ENCODE measurements at places on chromosomes 11 and 22. TPM values are rescaled to one million over a fixed set of nuclear protein-coding genes. Genes with fewer than 3 reads are reported as not detected.

GRCh38 chr11:129287920-129288319, 87.7 kb upstream of the BARX2 start:
- no peaks in the 10 kb centered on the region for H3K4me1 ChIP-seq
- no peak overlapping the region for H3K27ac ChIP-seq

- no peak overlapping the region for H3K4me3 ChIP-seq
- H3K4me1 ChIP-seq = peaks cover 80% of the 10 kb centered on the region
- no peaks in the 10 kb centered on the region for H3K36me3 ChIP-seq
- no peak for DNase-seq
- no peaks in the 10 kb centered on the region for H3K27me3 ChIP-seq
Observed at GRCh38 chr11:10655227-10655626, 38.3 kb downstream of the IRAG1 start.

DNA sequence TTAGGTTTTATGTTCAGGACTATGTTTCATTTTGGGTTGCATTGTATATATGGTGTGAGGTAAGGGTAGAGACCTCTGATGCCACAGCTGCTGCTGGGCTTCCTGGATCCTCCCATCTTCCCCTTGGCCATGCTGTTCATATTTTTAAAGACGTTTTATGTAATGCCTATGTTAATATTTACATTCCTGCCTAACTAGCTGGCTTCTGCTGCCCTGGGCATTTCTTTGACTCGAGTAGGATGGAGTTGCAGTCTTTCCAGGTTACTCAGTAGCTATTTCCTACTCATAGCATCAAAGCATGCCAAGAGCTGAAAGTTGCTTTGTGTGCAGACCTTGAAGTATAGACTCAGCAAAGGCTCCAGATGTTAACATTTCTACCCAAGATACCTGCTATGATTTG, 220.5 kb upstream of the CADM1 start:
- no peaks in the 10 kb centered on the region for H3K36me3 ChIP-seq
- H3K27ac ChIP-seq = no peak overlapping the region
- no peaks in the 10 kb centered on the region for H3K4me1 ChIP-seq
- no peak overlapping the region for H3K4me3 ChIP-seq
- no peak for DNase-seq

DNA sequence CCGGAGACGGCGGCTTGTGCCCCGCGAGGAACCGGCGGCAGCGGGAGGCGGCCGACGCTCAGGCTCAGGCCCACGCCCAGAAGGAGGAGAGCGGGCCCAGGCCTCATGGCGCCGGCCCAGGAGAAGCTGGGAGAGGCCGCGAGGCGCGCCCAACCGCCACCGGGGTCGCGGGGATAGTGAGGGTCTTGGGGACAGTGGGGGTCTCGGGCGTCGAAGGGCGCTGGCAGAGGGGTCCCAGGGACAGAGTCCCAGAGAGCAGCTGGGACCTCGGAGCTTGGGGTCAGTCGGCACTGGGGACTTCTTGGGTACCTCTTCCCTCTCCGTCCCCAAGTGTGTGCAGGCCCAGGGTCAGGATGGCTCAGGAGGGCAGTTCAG, at the start of gene PKDREJ:
TSS of gene PKDREJ (minus strand) at position 128 of the 375 bp plus-strand sequence. CDS start at position 107, 21 bp downstream.
- H3K27ac ChIP-seq = no peak within 1 kb of the TSS
- no peak within 1 kb of the TSS for H3K4me3 ChIP-seq
- DNase-seq = no peak
- peaks cover 13% of the 10 kb centered on the region for H3K27me3 ChIP-seq
- H3K4me1 ChIP-seq = peaks cover 9% of the 10 kb centered on the region

DNA sequence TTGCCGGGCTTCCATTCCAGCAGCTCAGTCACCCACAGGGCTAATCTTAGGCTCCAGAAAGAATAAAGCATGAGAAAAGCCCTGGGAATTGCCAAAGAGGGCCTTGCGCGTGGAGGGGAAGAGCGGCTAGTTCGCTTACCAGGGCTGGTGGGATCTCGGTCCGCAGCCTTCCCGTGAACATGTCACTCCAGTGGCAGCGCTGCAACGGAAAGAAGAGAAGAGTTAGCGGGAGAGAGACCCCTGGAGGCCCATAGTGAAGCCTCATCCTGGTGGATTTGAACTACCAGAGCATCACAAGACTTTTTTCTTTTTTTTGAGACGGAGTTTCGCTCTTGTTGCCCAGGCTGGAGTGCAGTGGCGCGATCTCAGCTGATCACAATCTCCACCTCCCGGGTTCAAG, 18.0 kb downstream of the RANGAP1 start:
- H3K27ac ChIP-seq = no peak overlapping the region
- no peaks in the 10 kb centered on the region for H3K4me1 ChIP-seq
- peaks cover 95% of the 10 kb centered on the region for H3K36me3 ChIP-seq
- no peaks in the 10 kb centered on the region for H3K27me3 ChIP-seq
- H3K4me3 ChIP-seq = no peak overlapping the region

DNA sequence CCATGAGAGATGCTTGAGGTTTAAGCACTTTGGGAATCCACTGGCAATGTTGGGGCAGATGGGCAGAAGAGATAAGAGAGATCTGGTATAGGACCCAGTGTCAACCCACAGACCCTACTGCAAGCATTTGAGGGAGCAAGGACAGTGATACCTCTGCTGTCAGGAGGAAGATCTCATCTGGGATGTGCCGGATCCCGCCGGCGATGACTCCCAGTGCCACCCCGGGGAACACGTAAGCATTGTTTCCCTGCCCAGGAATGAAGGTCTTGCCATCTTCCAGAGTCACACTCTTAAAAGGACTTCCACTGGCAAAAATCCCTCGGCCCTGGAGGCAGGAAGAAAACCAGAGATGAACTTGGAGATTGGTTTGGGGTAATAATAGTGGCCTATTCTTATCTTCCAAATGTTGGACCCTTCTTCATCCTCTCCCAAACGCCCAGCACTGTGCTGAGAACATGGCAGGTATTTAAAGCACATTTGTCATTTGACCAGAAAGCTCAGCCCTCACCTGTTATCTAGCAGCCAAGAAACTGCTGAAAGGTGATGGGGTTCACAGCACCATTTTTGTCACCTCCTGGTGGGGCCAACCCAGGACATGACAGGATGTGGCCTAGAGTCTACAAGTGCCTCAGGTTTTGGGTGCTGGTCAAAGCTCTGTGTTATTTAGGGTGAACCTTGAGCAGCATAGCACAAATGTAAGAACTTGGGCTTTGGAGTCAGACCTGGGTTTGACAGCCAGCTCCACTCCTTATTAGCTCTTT, 71.7 kb downstream of the CCDC81 start:
- no peak overlapping the region for H3K4me3 ChIP-seq
- H3K4me1 ChIP-seq = no peaks in the 10 kb centered on the region
- no peaks in the 10 kb centered on the region for H3K36me3 ChIP-seq
- H3K27me3 ChIP-seq = no peaks in the 10 kb centered on the region
- no peak overlapping the region for H3K27ac ChIP-seq

OR8G5 gene
- total RNA-seq = 0.58 TPM

- no peak for DNase-seq
- H3K36me3 ChIP-seq = no peaks in the 10 kb centered on the region
- no peak overlapping the region for H3K27ac ChIP-seq
- no peak overlapping the region for H3K4me3 ChIP-seq
- peaks cover 11% of the 10 kb centered on the region for H3K4me1 ChIP-seq
Observed at GRCh38 chr11:8766043-8766987, 83.7 kb downstream of the RPL27A start.

GNAZ gene
- total RNA-seq = 3.0 TPM

UBQLN3 gene
- total RNA-seq = 0.14 TPM

DNA sequence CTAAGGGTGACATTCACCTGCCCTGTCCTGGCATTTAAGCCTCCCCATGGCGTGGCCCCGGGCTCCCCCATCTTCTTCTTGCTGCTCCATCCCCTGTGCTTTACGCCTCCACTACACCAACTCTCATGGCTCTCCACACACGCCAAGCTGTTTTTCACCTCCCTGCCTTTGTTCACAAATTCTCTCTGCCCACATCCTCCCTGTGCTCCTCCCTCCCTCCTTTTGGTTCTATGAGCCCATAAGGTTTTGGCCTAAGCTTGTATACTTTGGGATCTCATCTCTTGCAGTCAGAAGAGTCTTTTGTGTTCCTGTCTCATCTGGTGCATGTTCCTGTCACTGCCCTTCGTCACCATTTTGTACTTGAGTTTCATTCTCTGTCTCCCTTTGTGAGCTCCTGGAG, 4.6 kb upstream of the DNAL4 start:
- no peak for DNase-seq
- no peak overlapping the region for H3K4me3 ChIP-seq
- peaks cover 18% of the 10 kb centered on the region for H3K27me3 ChIP-seq
- H3K36me3 ChIP-seq = no peaks in the 10 kb centered on the region
- peaks cover 4% of the 10 kb centered on the region for H3K4me1 ChIP-seq

- H3K27me3 ChIP-seq = no peaks in the 10 kb centered on the region
- H3K27ac ChIP-seq = no peak overlapping the region
- H3K4me3 ChIP-seq = no peak overlapping the region
- peaks cover 23% of the 10 kb centered on the region for H3K4me1 ChIP-seq
Observed at GRCh38 chr11:44559207-44559939, 6.1 kb upstream of the CD82 start.

TRIM49 gene
- not detected for total RNA-seq

BAIAP2L2 gene
- total RNA-seq = 0.29 TPM

DNA sequence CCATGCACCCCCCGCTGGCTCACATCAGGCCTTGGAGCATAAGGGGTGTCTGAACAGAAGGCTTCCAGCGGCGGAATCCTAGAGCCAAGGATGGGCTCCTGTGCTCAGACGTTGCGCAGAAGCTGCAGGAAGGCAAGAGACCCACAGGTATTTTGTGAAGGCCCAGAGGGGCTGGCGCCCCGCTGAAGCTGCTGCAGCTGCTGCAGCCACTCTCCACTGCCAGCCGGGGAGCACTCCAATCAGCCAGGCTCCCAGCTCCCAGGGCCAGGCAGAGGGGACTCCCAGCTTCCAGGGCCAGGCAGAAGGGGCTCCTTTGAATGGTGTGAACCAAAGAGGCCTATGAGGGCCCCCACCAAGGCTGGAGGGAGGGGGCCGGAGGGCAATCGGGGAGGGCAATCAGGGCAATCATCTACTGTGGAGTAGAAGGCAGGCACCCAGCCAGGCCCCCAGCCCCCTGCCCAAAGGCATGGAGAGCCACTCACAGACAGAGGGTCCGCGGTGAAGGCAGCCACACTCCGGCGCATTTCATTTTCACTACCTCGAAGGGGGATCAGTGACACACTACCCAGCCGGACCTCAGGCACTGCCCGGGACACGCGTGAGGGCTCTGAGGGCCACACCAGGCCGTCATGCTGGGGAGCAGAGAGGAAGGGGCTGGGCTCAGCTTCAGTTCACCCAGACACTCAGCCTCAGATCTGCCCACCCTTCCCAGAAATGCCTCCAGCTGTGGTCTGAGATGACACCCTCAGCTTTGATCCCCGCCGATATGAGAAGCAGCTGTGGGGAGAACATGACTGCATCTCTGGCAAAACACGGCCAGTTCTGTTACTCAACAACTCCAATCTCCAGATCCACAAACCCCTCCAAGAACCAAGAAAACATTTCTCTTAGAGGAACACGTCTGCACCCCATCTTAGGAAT, 11.6 kb upstream of the PDE2A start:
- peak overlapping the region; percentile 74 for H3K27ac ChIP-seq
- peaks cover 71% of the 10 kb centered on the region for H3K36me3 ChIP-seq
- DNase-seq = no peak
- H3K4me3 ChIP-seq = no peak overlapping the region

TMEM134 gene
- total RNA-seq = 46.9 TPM

FERMT3 gene
- 73.1 TPM for total RNA-seq

GRCh38 chr11:121886996-121887395, 229.0 kb downstream of the BLID start:
- H3K4me3 ChIP-seq = no peak overlapping the region
- H3K4me1 ChIP-seq = no peaks in the 10 kb centered on the region

POLD4 gene
- 69.3 TPM for total RNA-seq

DNA sequence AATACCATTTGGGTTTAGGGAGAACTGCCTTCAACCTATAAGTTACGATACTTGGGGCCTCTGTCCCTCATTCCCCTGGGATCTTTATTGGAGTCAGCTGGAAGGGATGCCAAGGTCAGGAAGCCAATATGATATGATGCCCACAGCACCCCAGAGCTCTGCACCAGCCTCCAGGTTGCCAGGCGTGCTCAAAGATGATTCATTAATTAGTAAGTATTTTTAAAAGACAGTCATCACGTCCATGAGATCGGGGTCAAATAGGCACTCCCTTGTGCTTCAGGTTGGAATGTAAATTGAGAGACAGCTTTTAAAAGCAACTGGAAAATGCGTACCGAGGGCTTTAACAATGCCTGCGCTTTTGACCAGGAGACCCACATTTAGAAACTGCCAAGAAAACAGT, 57.0 kb upstream of the CD5 start:
- no peak for DNase-seq
- H3K4me3 ChIP-seq = no peak overlapping the region
- H3K4me1 ChIP-seq = peaks cover 19% of the 10 kb centered on the region

- H3K4me3 ChIP-seq = no peak overlapping the region
- no peaks in the 10 kb centered on the region for H3K27me3 ChIP-seq
Observed at GRCh38 chr22:40922484-40923303, 28.5 kb upstream of the RBX1 start.

Measured in upper lobe of right lung (tissue), 1 donor.